CD4-positive, alpha-beta T cell (primary cell): ENCODE measurements at places on chromosomes 5 and 9.

- DNase-seq: no peak
These were observed 30.8 kb upstream of the DNAH5 start for GRCh38 chr5:13975246-13975645.

DNA sequence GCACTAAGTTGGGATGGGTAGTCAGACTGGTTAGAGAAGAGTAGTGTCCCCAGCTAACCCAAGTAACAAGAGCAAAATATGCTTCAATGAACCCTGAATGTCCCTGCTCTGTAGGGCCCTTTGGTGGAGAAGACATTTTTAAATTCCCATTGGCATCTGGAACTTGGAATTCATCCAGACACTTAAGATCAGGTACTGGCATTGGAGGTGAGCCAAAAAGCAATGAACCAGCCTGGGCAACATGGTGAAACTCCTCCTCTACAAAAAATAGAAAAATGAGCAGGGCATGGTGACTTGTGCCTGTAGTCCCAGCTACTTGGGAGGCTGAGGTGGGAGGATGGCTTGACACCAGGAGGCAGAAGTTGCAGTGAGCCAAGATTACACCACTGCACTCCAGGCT is 58.9 kb upstream of the ZNF618 start:
- DNase-seq: no peak

DNA sequence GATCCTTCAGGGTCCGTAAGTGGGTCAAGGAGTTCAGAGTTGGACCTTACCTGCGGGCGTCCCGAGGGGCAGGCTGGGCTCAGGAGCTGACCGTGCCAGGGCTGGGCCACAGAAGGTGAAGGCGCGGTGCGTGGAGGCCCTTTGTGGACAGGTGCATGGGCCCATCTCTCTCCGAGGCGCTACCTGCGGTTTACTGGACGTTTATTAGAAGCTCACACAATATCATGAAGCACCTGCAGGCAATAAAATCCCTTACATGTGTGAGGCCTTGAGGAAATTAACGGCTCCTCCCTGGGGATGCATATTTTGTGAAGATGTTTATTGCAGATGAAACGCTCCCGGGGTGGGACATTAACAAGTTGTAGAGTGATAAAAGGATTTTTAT is 79.8 kb upstream of the LMX1B start:
- DNase-seq: no peak

DNA sequence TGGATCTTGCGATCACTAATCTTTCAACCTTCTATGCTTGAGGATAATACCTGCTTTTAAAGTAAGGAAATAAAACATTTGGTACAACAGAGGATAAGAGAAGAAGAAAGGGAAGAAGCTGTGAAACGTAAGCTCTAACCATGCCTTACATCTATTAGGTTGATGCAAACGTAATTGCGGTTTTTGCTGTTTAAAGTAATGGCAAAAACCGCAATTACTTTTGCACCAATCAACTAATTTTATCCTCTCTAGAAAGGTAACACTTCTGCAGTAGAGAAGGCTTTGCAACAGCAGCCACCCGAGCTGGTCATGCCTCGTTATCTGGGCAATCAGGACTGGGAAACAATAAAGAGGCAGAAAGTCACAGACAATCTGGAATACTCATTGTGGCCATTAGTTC is 224.1 kb downstream of the MED10 start:
- DNase-seq: no peak

GRCh38 chr5:127281609-127282008 is 9.0 kb upstream of the MEGF10 start:
- no peak for DNase-seq

- no peak for DNase-seq
These were observed 59.3 kb downstream of the CAST start for GRCh38 chr5:96721351-96721977.
